Cortex of kidney (tissue), 1 donor: ENCODE measurements at places on chromosomes 2 and 18.

GRCh38 chr2:37720533-37721200, 49.2 kb upstream of the CDC42EP3 start:
- DNase-seq: no peak

DNA sequence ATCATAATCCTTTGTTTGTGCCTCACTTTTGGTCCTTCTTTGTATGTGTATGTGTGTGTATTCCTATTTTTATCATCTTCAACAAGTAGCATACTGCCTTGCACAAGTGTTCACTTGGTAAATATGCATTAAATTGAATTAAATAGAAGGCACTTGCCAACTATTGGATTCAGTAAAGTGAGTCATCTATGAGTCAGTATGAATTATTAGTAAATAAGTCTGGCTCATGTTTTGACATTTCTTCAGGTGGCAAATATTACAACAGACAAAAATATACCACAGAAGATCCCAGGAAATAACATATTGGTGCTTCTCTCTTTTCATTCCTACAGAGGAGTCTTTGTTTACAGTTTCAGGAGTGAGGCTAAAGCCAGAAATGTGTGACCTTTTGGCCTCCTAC, 84.1 kb downstream of the CDK15 start:
- no peak for DNase-seq

DNA sequence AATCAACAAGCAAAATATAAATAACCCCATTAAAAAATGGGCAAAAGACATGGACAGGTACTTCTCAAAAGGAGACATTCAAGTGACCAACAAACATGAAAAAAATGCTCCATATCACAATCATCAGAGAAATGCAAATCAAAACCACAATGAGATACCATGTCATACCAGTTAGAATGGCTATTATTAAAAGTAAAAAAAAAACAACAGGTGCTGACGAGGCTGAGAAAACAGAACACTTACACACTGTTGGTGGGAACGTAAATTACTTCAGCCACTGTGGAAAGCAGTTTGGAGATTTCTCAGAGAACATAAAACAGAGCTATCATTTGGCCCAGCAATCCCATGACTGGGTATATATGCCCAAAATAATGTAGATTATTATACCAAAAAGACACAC, 69.1 kb downstream of the CWC22 start:
- DNase-seq: no peak

- no peak for DNase-seq
Measured at GRCh38 chr2:238346544-238346943, 26.2 kb downstream of the TRAF3IP1 start.

- no peak for DNase-seq
Measured at GRCh38 chr18:75045272-75045671, 163.7 kb downstream of the PTGR3 start.

- DNase-seq: no peak
Measured at GRCh38 chr2:183610724-183611123, 486.5 kb downstream of the NUP35 start.

GRCh38 chr2:86411396-86411795, 29.8 kb upstream of the KDM3A start:
- DNase-seq: no peak

DNA sequence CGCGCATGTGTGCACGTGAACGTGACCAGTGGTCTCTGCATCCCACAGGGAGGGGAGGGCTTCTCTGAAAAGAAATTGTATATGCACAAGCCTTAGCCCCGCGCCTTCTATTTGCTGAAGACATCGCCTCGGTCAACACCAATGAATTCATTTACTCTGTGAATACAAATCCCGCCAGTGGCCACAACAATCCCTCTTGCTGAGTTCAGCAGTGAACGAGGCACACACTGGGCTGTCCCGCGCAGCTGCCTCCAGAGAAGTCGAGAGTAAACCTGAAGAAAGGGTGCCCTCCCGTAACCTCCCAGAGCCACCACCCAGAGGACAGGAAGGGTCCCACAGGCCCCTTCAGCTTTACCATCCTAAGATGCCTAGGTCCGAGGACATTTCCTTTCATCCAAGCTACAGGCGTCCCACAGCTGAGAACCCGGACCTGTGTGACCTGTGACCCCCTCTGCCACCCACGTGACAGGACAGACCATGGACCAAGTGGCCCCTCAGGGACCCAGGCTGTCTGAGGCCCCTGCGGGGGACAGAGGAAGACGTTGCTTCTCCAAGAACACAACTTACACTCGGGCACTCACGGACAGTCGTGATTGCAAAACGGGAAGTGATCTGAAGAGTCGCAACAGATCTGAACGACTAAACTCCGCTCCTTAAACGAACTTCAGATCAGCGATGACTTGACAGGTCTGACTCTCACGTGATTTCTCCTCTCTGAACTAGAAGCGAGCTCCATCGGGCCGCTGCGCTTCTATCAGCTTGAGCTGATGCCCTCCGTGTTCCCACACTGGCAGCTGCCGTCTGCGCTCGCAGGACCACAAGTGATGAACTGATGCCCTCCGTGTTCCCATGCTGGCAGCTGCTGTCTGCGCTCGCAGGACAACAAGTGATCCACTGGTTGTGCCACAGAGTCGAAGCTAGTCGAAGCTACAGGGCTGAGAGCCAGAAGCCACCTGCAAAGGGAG, 92.7 kb downstream of the ZNF516 start:
- no peak for DNase-seq

GRCh38 chr2:158484892-158485556, 28.3 kb downstream of the PKP4 start:
- no peak for DNase-seq
